Stimulated activated naive B cell treated with anti-CD40 and anti-IgM and Interleukin-4, amounts not matched to agents 10 μg/mL and 1 μg/mL and 100 μg/mL, for 72 hours (primary cell): ENCODE measurements at places on chromosomes 2 and 18.

DNA sequence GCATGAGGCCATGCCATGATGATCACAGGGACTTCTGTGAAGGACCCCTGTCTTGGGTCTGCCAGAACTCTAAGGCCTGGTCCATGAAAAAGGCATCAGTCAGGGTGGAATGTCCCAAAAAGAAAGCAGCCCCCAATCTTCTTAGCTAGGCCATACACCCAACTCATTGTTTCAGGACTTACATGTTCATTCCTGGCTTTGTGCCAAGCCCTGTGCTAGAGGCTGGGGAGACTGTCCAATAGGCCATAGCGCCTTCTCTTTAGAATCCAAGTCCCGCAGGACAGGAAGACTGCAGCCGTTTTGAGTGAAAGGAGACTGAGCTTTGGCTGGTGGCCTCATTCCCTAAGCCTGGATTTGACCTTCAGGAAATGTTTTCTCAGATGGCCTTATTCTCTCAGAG is 247.3 kb downstream of the PRKCE start:
- no peak for DNase-seq

DNA sequence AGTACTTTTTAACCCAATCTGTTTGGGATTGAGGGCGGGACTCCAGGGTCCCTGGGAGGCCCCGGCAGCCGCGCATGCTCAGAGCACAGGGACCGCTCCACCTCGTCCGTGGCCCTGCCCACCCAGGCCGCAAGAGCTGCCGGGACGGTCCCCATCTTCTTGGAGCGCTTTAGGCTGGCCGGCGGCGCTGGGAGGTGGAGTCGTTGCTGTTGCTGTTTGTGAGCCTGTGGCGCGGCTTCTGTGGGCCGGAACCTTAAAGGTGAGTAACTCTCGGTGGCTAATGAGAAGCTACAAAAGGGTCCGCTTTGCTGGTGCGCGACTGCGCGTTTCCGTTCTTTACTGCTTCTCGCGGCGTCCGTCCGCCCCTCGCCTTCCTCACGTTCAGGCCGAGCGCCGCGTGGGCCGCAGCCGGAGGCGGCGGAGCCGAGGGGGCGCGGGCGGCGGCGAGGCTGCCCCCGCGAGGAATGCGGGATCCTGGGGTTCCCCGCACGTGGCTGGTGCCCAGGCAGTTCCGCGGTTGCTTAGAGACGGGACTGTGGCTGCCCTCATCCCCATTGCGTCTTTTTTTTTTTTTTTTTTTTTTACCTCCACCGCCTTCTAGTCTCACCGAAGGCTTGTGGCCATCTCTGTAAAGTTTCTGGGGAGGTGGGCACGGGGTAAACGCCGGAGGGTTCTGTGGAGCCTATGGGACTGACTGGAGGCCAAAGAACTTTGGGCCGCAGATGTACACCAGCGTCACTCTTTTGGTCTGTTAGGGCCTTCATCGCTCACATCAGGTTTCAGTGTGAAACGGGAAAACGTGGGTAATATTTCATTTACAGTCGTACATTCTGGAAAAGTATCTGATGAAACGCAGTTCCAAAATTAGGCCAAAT is at the start of gene SSB:
SSB (plus strand) TSS at position 154 of the 875 bp plus-strand sequence. CDS start 2,090 bp downstream, outside the sequence.
- peak; percentile 91 for DNase-seq

DNA sequence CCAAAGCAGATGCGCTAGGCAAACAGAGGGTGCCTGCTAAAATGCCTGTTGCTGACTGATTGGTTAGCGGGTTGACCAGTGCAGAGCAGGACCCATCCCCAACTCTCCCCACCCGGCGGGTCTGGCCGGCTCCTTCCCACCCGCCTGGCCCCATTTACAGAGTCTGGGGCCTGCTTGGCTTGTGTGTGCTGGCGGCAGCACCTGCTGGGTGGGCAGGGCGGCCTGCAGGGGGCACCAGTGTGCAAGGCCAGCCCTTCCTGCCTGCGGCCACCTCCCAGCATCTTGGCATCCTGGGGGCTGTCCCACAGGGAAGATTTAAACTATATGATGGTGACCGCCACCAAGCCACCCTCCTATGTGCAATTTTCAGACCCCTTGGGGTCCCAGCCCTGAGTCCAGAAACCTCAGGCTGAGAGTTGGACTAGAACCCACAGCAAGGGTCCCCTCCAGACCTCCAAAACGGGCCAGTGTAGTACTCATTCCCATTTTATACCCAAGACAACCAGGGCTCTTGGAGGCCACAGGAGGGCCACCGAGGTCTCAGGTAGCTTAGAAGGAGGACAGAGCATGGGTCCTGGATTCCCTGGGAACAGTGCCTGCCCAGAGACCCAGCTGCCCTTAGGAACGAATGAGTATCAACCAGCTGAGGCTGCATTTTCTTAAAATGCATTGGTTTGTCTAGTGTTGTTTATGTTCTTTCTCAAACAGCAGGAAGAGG is 173.6 kb downstream of the SMAD7 start:
- peak; percentile 38 for DNase-seq

- DNase-seq: no peak
Observed at GRCh38 chr18:40469316-40469715, 1485.7 kb upstream of the PIK3C3 start.

DNA sequence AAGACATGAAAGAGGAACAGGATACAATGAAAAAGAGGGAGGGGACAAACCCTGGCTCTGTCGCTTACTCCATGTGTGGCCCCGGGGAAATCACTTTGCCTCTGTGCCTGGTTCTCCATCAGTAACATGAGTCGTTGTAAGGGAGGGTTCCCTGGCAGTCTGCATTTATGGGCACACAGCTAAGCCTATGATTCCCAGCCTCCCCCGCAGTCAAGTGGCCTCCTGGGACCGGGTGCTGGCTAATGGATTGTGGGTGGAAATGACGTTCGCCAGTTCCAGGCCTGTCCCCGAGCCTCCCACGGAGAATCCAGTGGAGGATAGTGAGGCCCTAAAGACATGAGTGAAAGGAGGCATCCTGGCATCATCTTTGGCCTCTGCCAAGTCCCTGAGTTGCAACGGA is 42.7 kb downstream of the SFXN5 start:
- DNase-seq: no peak
